ENCODE measurements at places on chromosomes 7 and 10.

- DNase-seq = no peak
These were observed 40.0 kb downstream of the KCTD7 start for GRCh38 chr7:66668677-66669076.

DNA sequence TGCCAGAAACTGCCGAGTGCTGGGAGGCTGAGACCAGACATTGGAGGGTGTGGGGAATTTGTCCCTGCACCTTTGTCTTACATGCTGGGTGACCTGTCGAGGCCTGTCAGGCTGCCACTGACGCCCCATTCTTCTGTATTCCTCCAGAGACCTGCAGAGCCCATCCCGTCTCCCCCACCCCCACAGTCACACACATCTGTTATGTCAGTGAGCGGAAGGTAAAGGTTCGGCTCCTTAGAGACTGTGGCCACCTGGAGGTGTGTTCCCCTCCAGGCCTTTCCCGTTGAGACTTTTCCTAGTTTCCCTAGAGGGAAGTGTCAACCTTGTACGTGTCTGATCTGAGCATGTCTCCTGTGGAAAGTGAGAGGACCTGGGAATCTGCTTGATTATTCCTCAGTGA, 84.5 kb downstream of the ATXN7L1 start:
- no peak for DNase-seq

DNA sequence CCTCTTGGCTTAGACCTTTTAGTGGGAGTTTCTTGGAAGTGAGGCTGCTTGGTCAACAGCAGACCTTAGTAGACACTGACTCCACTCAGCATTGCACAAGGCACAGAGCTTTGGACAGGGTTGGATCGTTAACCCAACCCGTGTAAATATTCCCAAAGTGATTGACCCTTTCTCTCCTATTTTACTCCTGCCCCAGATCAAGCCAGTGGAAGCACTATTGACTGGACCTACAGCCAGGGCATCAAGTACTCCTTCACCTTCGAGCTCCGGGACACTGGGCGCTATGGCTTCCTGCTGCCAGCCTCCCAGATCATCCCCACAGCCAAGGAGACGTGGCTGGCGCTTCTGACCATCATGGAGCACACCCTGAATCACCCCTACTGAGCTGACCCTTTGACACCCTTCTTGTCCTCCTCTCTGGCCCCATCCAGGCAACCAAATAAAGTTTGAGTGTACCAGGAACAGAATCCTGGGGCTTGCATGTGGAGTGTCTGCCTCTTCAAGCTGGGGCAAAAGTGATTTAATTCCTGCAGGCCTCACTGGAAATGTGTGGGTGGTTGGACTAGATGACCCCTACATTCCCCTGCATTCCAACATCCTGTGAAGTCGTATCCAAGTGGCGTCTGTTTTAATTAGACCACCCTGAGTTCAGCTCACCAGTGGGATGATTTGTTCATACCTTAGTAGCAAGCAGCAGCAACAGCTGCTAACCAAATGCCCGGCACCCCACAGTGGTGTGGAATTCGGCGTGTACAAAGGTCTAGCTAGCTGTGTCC, 7.5 kb downstream of the CPA1 start:
- DNase-seq = peak; percentile 76

DNA sequence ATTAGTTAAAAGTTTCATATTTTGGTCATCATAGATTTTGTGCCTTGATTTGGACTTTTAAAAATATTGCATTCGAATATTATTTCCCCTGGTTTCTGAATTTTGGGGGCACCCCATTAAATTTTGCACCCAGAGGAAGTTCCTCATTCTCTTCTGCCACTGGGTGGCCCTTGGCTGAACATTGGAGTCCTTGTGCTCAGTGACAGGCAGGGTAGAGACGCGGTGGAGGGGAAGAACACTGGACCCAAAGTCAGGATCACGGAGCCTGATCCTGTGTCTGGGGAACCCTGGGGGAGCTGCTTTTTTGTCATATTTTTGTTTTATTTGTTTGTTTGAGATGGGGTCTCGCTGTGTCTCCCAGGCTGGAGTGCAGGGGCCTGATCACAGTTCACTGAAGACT, 74.7 kb downstream of the MKI67 start:
- DNase-seq = peak; percentile 29

- no peak for DNase-seq
These were observed 92.7 kb downstream of the FAM53B start for GRCh38 chr10:124651402-124651891.

DNA sequence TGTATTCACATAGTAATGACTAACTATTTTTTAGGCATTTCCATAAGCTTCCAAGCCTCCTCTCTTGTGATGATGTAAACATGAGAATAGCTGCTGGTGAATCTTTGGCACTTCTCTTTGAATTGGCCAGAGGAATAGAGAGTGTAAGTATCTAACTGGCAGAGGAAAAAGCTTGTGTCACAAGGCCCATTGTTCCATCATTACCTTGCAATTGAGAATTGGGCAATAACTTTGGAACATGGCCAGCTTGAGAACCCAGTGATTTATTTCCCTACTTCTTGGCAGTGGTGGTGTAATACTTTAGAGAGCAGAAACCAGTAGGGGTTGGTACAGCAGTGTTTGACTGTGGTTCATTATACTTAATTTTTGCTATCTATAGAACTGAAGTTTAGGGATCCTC, 12.0 kb downstream of the IFRD1 start:
- DNase-seq = no peak

GRCh38 chr10:94251568-94251967, 111.2 kb downstream of the NOC3L start:
- DNase-seq = no peak

DNA sequence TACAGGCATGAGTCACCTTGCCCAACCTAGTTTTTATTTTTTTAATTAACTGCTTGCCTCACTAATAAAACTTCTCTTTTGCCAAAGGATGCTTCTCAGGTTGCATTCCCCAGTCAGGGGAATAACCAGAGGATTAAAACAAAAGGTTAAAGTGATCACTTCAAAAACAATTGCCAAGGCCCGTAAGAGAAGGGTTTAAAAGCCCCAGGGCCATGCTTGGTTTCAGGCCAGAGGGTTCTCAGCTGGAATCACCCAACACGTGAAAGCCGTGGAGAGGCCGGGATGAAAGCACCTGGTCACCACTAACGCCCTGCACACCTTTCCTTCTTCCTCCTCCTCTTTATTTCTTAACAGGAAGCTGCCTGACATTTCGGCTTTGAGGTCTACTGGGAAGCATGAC, 587.5 kb downstream of the PTPRN2 start:
- peak; percentile 43 for DNase-seq

DNA sequence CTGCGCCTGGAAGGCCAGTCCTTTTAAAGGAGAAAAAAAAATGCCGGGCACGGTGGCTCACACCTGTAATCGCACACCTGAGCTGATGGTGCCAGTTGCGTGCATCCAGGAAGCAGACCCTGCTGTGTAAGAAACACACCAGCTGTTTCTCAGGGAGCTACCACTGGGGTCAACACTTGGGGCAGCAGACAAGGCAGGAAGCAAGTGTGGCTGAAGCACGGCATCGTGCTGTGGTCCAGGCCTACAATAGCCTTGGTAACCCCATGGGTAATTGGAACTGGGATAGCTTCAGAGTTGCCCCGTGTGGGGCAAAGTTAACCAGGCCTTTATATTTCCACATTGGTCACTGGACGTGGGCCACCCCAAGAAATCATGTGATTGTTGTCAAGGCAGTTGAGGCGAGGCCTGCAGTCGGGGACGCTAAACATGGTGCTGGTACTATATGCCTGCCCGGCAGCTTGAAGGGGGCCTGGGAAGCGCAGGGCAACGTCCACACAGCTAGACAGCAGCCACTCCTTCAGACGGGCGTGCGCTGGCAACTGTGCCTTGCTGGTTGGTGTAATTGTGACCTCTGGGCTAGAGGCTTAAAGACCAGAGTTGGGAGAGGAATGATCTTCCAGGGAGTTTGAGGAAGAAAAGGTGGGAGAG, 2.5 kb upstream of the TACR2 start:
- no peak for DNase-seq

GRCh38 chr7:27640884-27641574, 21.7 kb downstream of the HIBADH start:
- peak; percentile 81 for DNase-seq
